ENCODE measurements at places on chromosomes 13 and 19. TPM values are rescaled to one million over a fixed set of nuclear protein-coding genes. Genes with fewer than 3 reads are reported as not detected.

Gene PEG3
- total RNA-seq, result not detected

Gene STARD13
- 6.3 TPM for total RNA-seq

Gene KCNK6
- 5.1 TPM for total RNA-seq

Gene OR7D2
- total RNA-seq, result not detected

Gene S1PR4
- not detected for total RNA-seq

Gene PPP1R13L
- total RNA-seq, result 37.0 TPM

Gene EEF2
- 1,071 TPM for total RNA-seq

Gene INSL3
- 0.31 TPM for total RNA-seq

Gene FPR1
- 0.11 TPM for total RNA-seq

Gene ARHGAP45
- total RNA-seq, result 2.8 TPM

Gene CLIP3
- total RNA-seq, result 0.67 TPM

Gene SHANK1
- 0.32 TPM for total RNA-seq

Gene PNMA8A
- total RNA-seq, result 10.0 TPM

Gene RFXAP
- total RNA-seq, result 1.0 TPM

Gene KLK15
- not detected for total RNA-seq

Gene PABPC3
- 0.11 TPM for total RNA-seq

Gene KIRREL2
- total RNA-seq, result 0.74 TPM

Gene ANGPTL8
- not detected for total RNA-seq

Data from A549 treated with GW870086 at 1 μM for 4 hours (cell line).